Body of pancreas (tissue), 4 donors: ENCODE measurements at places on chromosomes 6 and 20.

- H3K4me3 ChIP-seq = no peak overlapping the region
- peaks cover 21% of the 10 kb centered on the region for H3K4me1 ChIP-seq
- no peak overlapping the region for H3K27ac ChIP-seq
- no peaks in the 10 kb centered on the region for H3K27me3 ChIP-seq
- DNase-seq = peak; percentile 7
- H3K36me3 ChIP-seq = no peaks in the 10 kb centered on the region
Observed at GRCh38 chr6:3293271-3294155, 34.8 kb downstream of the PSMG4 start.

DNA sequence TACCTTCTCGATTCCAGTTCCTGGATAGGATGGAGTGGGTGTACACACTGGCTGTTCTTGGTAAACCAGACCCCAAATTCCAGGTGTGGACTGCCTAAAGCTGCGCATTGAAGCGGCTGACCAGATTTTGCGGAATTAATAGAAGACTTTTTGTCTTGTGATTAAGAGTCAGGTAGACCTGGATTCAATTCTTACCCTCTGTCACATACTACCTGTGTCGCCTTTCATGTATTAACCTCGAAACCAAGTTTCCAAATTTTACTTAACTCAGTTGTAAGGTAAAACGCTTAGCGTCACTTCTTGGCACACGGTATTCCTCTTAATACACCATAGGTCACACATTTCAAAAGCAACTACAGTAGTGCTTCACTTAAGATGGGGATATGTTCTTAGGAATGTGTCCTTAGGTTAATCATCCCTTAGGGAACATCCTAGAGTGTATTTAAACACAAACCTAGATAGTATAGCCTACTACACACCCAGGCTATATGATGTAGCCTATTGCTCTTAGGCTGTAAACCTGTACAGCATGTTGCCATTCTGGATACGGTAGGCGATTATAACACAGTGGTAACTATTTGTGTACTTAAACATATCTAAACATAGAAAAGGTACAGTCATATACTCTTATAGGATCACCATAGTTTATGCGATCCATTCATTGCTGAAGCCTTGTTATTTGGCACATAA lies 733 bp upstream of the GOPC start:
- H3K4me3 ChIP-seq = peak overlapping the region; percentile 4
- no peaks in the 10 kb centered on the region for H3K27me3 ChIP-seq
- DNase-seq = no peak
- H3K36me3 ChIP-seq = no peaks in the 10 kb centered on the region
- H3K27ac ChIP-seq = peak overlapping the region; percentile 90

DNA sequence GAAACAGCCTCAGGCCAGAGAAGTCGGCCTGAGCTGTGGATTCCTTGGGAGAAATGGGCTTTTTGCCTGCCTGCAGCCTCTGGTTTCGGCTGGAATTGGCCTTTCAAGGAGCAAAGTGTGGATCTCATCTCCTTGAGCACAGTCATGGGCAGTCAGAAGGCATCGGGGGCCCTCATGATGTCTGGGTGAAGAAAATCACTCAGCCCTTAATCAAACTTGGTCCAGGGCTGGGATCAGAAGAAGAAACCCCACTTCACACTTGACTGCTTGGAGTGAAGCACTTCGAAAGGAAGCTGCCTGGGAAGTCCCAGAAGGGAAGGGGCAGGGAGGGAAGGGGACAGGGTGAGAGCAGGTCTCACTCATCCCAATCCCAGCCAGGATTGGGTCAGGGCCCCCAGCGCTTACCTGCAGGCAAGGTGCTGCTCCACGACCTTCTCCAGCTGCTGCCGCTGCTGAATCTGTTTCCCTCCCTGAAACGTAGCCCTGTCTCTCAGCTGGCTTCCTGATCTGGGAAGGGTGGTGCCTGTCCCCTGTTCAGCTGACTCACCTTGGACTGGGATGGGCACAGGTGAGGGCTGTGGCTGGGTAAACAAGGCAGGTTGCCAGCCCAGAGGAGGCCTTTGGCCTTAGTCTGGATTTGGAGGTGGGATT lies at the start of gene SDCBP2:
Gene SDCBP2, minus strand, starts transcription at position 460 of the 651 bp plus-strand sequence. CDS start 8,723 bp downstream, outside the sequence.
- H3K27ac ChIP-seq = peak within 1 kb of the TSS; percentile 94
- no peak within 1 kb of the TSS for H3K4me3 ChIP-seq
- H3K27me3 ChIP-seq = no peaks in the 10 kb centered on the region
- peak; percentile 93 for DNase-seq
- H3K36me3 ChIP-seq = no peaks in the 10 kb centered on the region

- H3K4me1 ChIP-seq = peaks cover 17% of the 10 kb centered on the region
- H3K36me3 ChIP-seq = no peaks in the 10 kb centered on the region
- no peak for DNase-seq
- no peak overlapping the region for H3K4me3 ChIP-seq
- no peak overlapping the region for H3K27ac ChIP-seq
- no peaks in the 10 kb centered on the region for H3K27me3 ChIP-seq
Observed at GRCh38 chr6:73460056-73460455, 1.5 kb upstream of the MTO1 start.

GRCh38 chr6:44275749-44276648 lies 5.7 kb downstream of the TMEM151B start:
- H3K27me3 ChIP-seq = no peaks in the 10 kb centered on the region
- H3K4me3 ChIP-seq = no peak overlapping the region
- DNase-seq = peak; percentile 42
- H3K36me3 ChIP-seq = no peaks in the 10 kb centered on the region
- H3K4me1 ChIP-seq = peaks cover 12% of the 10 kb centered on the region

DNA sequence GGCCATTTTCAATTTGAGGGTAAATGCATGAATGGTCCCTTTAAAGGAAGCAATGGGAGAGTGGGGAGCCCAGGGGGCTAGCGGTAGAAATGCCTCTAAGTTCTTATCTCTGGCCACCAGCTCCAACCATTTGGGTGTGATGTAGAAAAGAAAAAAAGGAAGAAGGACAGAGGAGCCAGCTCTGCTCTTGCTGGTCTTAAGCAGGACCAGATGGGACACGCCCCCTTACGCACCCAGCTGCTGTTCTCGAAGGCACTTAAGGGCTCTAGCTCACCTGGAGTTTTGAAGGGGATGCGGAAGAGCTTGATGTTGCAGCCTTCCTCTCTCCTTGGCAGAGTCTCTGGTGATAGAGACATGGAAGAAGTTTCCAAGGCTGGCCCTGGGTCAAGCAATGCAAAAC lies 59.5 kb upstream of the RNF144B start:
- peaks cover 8% of the 10 kb centered on the region for H3K4me1 ChIP-seq
- no peak overlapping the region for H3K27ac ChIP-seq
- H3K36me3 ChIP-seq = no peaks in the 10 kb centered on the region
- no peak overlapping the region for H3K4me3 ChIP-seq
- peak; percentile 20 for DNase-seq
- no peaks in the 10 kb centered on the region for H3K27me3 ChIP-seq

- no peak overlapping the region for H3K4me3 ChIP-seq
- H3K4me1 ChIP-seq = no peaks in the 10 kb centered on the region
- H3K27ac ChIP-seq = no peak overlapping the region
- H3K36me3 ChIP-seq = no peaks in the 10 kb centered on the region
- H3K27me3 ChIP-seq = no peaks in the 10 kb centered on the region
- DNase-seq = no peak
Observed at GRCh38 chr20:14245368-14245970, 91.9 kb downstream of the FLRT3 start.

GRCh38 chr20:40563296-40563950 lies 125.6 kb downstream of the MAFB start:
- no peak for DNase-seq
- H3K4me1 ChIP-seq = no peaks in the 10 kb centered on the region
- no peak overlapping the region for H3K27ac ChIP-seq
- no peaks in the 10 kb centered on the region for H3K27me3 ChIP-seq
- H3K4me3 ChIP-seq = no peak overlapping the region

- no peaks in the 10 kb centered on the region for H3K36me3 ChIP-seq
- no peak overlapping the region for H3K27ac ChIP-seq
Observed at GRCh38 chr6:3524456-3524855, 67.6 kb upstream of the SLC22A23 start.

GRCh38 chr6:80478030-80478429 lies 371.6 kb downstream of the BCKDHB start:
- no peaks in the 10 kb centered on the region for H3K36me3 ChIP-seq
- H3K27me3 ChIP-seq = no peaks in the 10 kb centered on the region
- H3K27ac ChIP-seq = no peak overlapping the region

GRCh38 chr20:3251806-3252205 lies 12.8 kb upstream of the SLC4A11 start:
- no peaks in the 10 kb centered on the region for H3K36me3 ChIP-seq
- DNase-seq = no peak
- H3K27me3 ChIP-seq = no peaks in the 10 kb centered on the region
- H3K4me3 ChIP-seq = no peak overlapping the region
- no peak overlapping the region for H3K27ac ChIP-seq

- H3K4me1 ChIP-seq = peaks cover 3% of the 10 kb centered on the region
- H3K4me3 ChIP-seq = no peak overlapping the region
- H3K27me3 ChIP-seq = no peaks in the 10 kb centered on the region
- no peak for DNase-seq
- H3K27ac ChIP-seq = no peak overlapping the region
Observed at GRCh38 chr6:56799989-56800388, 154.9 kb upstream of the BEND6 start.

- H3K4me1 ChIP-seq = no peaks in the 10 kb centered on the region
- H3K27ac ChIP-seq = no peak overlapping the region
- no peak for DNase-seq
- no peak overlapping the region for H3K4me3 ChIP-seq
- no peaks in the 10 kb centered on the region for H3K27me3 ChIP-seq
- no peaks in the 10 kb centered on the region for H3K36me3 ChIP-seq
Observed at GRCh38 chr20:46203510-46203837, 85.4 kb downstream of the CD40 start.

GRCh38 chr6:99425647-99426450 lies 741 bp upstream of the PNISR start:
- no peaks in the 10 kb centered on the region for H3K27me3 ChIP-seq
- peak overlapping the region; percentile 97 for H3K27ac ChIP-seq
- H3K4me1 ChIP-seq = peaks cover 51% of the 10 kb centered on the region
- peak overlapping the region; percentile 27 for H3K4me3 ChIP-seq

DNA sequence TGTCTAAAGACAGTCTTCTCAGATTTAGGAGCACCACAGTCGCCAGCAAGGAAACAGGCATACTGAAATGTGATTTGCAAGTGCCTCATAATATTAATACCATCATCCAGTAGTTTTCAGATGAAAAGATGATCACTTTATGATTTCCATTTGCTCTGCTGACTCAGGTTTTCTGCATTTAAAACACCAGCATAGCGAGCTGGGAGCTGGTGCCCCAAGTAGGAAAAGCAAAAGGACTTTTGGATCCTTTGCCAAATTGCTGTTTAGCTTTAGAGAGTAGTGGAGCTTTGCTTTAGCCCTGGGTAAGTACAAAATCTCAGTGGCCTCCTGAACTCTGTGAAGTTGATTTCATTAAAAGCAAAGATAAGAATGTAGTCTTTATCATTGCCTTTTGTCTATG lies 78.5 kb downstream of the JAG1 start:
- DNase-seq = no peak
- no peaks in the 10 kb centered on the region for H3K27me3 ChIP-seq
- no peak overlapping the region for H3K27ac ChIP-seq
- no peak overlapping the region for H3K4me3 ChIP-seq
- H3K36me3 ChIP-seq = no peaks in the 10 kb centered on the region

- no peaks in the 10 kb centered on the region for H3K27me3 ChIP-seq
- peaks cover 51% of the 10 kb centered on the region for H3K4me1 ChIP-seq
- H3K36me3 ChIP-seq = no peaks in the 10 kb centered on the region
- DNase-seq = no peak
- H3K4me3 ChIP-seq = no peak overlapping the region
Observed at GRCh38 chr6:43671011-43671800, 16.4 kb downstream of the MRPS18A start.

- H3K27me3 ChIP-seq = no peaks in the 10 kb centered on the region
- no peak overlapping the region for H3K27ac ChIP-seq
- H3K4me1 ChIP-seq = no peaks in the 10 kb centered on the region
- H3K36me3 ChIP-seq = no peaks in the 10 kb centered on the region
- DNase-seq = no peak
Observed at GRCh38 chr6:113129991-113130390, 727.2 kb upstream of the MARCKS start.

- H3K4me1 ChIP-seq = peaks cover 29% of the 10 kb centered on the region
- no peak overlapping the region for H3K4me3 ChIP-seq
- H3K36me3 ChIP-seq = no peaks in the 10 kb centered on the region
- peaks cover 10% of the 10 kb centered on the region for H3K27me3 ChIP-seq
Observed at GRCh38 chr6:111872401-111873177, 663 bp downstream of the FYN start.

- H3K36me3 ChIP-seq = no peaks in the 10 kb centered on the region
- H3K4me1 ChIP-seq = no peaks in the 10 kb centered on the region
Observed at GRCh38 chr20:56932575-56933330, 303.6 kb downstream of the TFAP2C start.

- no peaks in the 10 kb centered on the region for H3K27me3 ChIP-seq
- DNase-seq = no peak
- H3K36me3 ChIP-seq = no peaks in the 10 kb centered on the region
- H3K4me3 ChIP-seq = no peak overlapping the region
Observed at GRCh38 chr6:95530176-95530819, 47.0 kb upstream of the MANEA start.

DNA sequence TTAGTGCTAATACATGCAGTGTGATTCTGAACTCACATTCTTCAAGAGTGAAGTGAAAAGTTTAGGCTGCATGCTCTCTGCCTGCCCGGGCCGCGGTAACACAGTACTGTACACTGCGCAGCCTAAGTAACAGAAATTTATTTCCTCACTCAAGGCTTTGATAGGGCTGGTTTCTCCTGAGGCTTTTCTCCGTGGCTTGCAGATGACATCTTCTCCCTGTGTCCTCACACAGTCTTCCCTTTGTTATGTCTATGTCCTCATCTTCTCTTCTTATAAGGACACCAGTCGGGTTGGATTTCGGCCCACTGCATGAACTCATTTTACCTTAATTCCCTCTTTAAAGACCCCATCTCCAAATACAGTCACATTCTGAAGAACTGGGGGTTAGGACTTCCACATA lies 51.1 kb upstream of the TMEM170B start:
- no peak for DNase-seq
- no peaks in the 10 kb centered on the region for H3K27me3 ChIP-seq
- H3K4me1 ChIP-seq = no peaks in the 10 kb centered on the region
- H3K36me3 ChIP-seq = no peaks in the 10 kb centered on the region
